ENCODE measurements at places on chromosomes 2 and 18. TPM values are rescaled to one million over a fixed set of nuclear protein-coding genes. Genes with fewer than 3 reads are reported as not detected.

The CTAGE1 gene
- not detected for total RNA-seq

DNA sequence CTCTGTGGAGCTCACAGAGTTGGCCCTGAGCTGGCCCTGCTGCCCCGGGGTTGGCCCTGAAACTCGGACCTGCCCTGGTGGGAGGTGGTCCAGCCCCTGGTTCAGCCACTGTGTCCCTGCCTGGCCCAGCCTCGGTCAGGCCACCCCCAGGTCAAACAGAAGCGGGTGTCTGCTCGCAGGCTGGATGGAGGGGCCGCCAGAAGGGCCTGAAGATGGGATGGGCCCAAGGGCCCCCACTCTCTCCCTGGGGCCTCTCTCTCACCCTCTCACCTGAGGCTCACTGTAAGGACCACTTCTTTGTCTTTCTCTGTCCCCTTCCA is 25.1 kb upstream of the B3GNT7 start:
- H3K4me3 ChIP-seq, result no peak overlapping the region
- H3K4me1 ChIP-seq, result no peaks in the 10 kb centered on the region
- no peak overlapping the region for H3K27ac ChIP-seq
- no peaks in the 10 kb centered on the region for H3K27me3 ChIP-seq
- no peak for DNase-seq

GRCh38 chr2:223078482-223078881 is 26.5 kb downstream of the KCNE4 start:
- no peak overlapping the region for H3K4me3 ChIP-seq
- no peaks in the 10 kb centered on the region for H3K4me1 ChIP-seq
- H3K27me3 ChIP-seq, result peaks cover 1% of the 10 kb centered on the region
- no peak overlapping the region for H3K27ac ChIP-seq
- no peak for DNase-seq

- H3K27me3 ChIP-seq, result no peaks in the 10 kb centered on the region
- H3K36me3 ChIP-seq, result no peaks in the 10 kb centered on the region
- H3K27ac ChIP-seq, result no peak overlapping the region
- H3K4me3 ChIP-seq, result no peak overlapping the region
- peaks cover 3% of the 10 kb centered on the region for H3K4me1 ChIP-seq
- DNase-seq, result no peak
Measured at GRCh38 chr2:69985216-69985615, 23.8 kb upstream of the ASPRV1 start.

The NAGK gene
- 38.3 TPM for total RNA-seq

DNA sequence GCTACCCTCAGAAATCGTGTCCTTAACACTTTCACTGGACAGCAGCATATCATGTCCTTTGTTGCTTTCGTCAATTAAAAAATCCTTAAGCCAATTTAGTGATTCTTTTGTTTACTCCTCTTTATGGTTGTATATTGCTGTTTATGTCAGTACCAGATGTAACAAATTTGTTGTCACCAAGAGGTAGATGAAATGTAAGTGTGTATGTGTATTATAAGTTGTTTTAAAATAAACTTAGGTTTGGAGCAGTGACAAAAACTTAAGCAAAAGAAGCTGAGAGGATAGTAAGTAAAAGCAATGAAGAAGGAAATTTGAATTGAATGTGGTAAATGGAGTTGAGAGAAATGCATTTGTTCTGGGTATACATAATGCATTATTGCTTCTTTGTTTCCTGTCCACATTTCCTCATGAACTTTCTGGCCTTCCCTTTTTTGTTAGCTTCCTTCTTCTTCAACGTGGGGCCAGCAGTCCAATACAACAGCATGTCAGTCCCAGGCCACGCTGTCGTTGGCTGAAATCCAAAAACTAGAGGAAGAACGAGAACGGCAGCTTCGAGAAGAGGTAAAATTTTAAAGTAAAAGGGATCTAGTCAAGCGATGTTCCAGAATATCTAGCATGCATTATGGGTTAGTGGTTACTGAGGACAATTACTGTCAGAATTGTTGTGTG is 30.5 kb upstream of the SNORC start:
- no peak for DNase-seq
- no peak overlapping the region for H3K27ac ChIP-seq
- H3K4me1 ChIP-seq, result peaks cover 25% of the 10 kb centered on the region
- H3K4me3 ChIP-seq, result no peak overlapping the region

The TDRD15 gene
- not detected for total RNA-seq

The KCTD1 gene
- 1.9 TPM for total RNA-seq

Measured in activated naive CD4-positive, alpha-beta T cell treated with anti-CD3 and anti-CD28 coated beads for 36 hours (primary cell).